ENCODE measurements at places on chromosomes 1 and 21. TPM values are rescaled to one million over a fixed set of nuclear protein-coding genes. Genes with fewer than 3 reads are reported as not detected.
A peak's percentile ranks its signal among the peaks of the same experiment; 100 is the strongest.

The ACOT11 gene
- 0.64 TPM for total RNA-seq

The DAB1 gene
- total RNA-seq: 1.5 TPM

The GSTM5 gene
- not detected for total RNA-seq

The TMPRSS2 gene
- total RNA-seq: not detected

The ETV3L gene
- total RNA-seq: not detected

The RLF gene
- 23.0 TPM for total RNA-seq

The ATP1A2 gene
- total RNA-seq: not detected

The PHACTR4 gene
- total RNA-seq: 28.8 TPM

The NBPF12 gene
- 27.4 TPM for total RNA-seq

The ELOVL1 gene
- total RNA-seq: 45.3 TPM

GRCh38 chr1:30305061-30305460, 418.3 kb downstream of the MATN1 start:
- no peak for DNase-seq

DNA sequence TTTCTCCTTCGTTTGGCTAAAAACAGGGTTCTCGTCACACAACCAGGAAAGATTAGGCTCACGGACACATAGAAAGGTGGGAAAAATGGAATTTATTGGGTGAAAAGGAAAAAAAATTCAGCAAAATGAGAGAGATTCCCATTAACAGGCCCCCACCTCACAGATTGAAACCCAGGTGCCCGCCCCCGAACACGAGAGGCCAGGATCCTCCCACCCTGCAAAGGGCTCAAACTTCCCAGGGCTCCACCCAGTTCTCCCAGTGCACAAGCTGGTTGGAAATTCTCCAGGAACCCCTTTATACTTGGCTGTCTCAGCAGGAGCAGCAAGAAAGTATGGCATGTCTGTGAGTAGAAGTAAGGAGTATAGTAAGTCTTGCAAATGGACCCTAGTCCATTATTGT, 499.7 kb downstream of the RWDD3 start:
- DNase-seq: no peak

- DNase-seq: no peak
Measured at GRCh38 chr1:180070286-180070685, 84.4 kb upstream of the QSOX1 start.

DNA sequence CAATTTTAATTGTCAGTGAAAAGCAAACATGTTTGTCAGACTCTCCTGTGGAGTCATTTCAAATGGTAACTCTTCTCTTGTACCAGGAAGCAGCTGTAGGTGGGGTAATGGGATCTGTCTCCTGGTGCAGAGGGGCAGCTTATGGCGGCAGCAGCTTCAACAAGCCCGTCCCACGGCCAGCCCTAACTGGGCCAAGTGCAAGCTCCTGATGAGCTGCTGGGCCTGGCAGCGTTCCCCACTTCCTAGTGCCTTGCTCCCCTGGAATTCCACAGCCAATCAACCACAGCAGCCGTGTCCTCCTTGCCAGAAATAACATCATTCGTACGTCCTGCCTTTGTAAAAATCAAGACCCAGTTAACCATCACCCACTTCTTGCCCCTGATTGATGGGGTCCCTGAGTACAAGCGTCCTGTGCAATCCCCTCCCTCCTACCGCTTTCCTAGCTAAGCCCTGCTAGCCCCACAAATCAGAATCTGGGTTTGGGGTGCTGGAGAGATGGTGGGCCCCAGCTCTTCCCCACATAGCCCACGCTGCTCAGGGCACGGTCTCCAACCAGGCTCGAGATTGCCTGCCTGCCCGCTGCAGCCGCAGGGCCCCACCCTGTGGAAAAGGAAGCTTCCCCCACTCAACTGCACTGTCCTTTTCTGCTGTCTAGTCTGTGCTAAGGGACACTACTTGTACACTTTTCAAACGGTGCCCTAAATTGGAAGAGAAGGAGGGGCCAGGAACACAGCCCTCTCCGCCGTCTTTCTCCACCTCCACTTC, 61.2 kb downstream of the TOR1AIP2 start:
- DNase-seq: no peak

DNA sequence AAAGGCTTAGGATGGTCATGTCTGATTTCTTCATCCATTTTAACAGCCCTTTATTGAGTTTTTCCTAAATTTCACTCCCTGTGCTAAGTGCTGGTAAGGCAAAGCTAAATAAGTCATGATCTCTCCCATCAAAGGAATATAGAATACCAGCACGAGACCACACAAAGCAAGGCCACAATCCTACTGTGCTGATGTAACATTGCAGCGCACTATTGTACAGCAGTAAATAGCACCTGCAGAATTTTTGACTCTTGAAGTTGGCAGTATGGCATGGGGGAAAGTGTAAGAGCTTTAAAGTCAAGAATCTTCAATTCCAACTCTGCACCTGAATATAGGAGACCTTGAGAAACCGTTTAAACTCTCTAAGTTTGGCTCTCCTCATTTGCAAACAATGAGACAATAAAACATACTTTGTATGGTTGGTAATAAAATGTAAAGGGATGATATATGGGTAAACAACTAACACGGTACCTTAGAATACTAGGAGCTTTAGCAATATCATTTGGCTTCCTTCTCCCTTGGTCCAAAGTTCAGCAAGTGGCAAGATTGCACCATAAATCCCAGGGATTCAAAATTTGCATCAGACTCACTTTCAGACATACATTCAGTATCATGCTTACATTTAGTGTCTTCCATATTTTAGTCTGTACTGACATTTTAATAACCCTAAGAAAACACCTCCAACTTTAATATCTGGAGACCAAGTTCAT, 132.9 kb upstream of the PRDX6 start:
- DNase-seq: no peak

DNA sequence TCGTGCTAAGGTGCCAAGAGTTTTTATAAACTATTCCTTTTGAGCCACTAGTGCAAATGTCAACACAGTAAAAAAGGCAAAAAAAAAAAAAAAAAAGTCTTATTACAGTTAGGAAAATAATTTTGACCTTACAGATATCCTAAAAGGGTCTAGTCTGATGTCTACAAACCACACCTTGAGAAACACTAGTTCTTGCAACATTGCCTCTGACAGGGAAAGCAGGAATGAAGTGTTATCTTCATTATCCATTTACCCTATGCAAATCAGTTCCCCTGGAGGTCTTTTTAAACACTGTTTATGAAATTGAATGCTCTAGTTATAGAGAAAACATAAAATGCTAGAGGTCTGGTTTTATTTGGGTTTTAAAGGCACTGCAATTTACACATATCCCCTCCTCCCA, 115.2 kb upstream of the DMRTA2 start:
- DNase-seq: no peak

- no peak for DNase-seq
Measured at GRCh38 chr1:52056937-52057231, 789 bp downstream of the BTF3L4 start.

DNA sequence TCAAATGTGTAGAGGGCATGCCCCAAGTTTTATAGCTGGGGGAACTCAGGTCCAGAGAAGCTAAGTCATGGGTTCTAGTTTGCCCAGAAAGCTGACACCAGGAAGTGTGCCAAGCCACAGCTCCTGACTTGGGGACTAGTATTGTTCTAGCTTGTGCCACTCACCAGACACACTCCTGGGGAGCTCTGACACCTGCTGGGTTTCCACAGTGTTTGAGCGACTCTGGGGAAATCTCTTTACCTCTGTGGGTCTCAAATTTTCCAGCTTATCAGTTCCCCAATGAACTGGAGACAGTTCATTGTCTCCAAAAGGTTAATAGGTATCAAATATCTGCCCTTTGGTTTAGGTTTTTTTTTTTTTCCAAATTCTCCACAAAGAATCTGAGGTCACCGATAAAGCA, 4.2 kb downstream of the KISS1 start:
- no peak for DNase-seq

- no peak for DNase-seq
Measured at GRCh38 chr1:99292886-99293285, 28.6 kb downstream of the PLPPR4 start.

DNA sequence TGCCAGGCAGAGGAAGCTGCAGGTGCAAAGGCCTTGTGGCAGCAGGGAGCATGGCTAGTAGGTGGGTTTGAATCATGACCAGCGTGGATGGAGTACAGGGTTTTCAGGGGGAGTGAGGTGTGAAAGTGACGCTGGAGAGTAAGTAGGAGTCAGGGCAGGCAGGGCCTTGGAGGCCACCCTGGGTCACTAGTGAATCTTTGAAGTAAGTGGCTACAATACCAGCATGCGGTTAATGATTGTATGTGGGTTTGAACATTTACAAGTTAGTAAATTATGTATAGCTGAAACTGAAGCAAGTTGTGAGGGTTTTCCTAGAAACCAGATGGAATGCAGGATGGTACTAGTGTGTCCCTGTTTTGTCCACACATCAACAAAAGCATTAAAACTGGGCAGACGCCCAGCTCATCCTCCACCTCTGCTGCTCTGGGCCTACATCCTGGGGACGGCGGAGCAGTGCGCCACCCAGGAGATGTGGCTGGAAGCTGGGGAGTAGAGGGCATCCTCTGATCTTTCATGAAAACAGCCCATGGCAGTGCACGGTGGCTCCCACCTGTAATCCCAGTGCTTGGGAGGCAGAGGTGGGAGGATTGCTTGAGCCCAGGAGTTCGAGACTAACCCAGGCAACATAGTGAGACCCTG, 41.2 kb upstream of the B3GALNT2 start:
- DNase-seq: no peak

- no peak for DNase-seq
Measured at GRCh38 chr1:28740118-28740517, 3.4 kb downstream of the YTHDF2 start.

DNA sequence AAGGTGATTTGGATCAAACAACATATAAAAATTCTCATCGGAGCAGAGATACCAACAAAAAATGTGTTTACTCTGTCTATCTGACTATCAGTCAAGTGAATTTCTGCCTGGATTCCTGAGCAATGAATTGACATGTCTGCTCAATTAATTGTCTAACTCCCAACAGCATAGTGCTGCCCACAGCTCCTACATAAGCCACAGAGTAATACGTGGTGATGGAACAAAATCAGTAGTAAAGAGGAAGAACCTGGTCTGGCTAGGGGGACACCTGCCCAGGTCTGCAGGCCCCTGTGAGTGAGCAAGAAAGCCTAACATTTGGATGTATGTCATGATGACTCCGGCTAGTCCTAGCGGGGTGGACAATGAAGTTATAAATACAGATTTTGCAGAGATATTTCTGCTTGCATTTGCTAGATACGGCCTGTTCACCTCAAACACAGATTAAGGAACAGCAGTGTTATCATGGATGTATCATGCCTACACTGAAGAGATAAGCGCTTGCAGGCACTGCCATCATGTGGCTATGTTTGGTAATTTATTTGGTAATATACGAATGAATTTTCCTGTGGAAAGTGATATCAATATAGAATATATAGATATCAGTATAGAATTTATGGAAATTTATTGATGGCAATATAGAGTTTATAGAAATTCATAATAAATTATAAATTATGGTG, 69.6 kb upstream of the LRRC8B start:
- peak; percentile 69 for DNase-seq

- DNase-seq: no peak
Measured at GRCh38 chr1:74455390-74455789, 57.0 kb downstream of the LRRC53 start.

DNA sequence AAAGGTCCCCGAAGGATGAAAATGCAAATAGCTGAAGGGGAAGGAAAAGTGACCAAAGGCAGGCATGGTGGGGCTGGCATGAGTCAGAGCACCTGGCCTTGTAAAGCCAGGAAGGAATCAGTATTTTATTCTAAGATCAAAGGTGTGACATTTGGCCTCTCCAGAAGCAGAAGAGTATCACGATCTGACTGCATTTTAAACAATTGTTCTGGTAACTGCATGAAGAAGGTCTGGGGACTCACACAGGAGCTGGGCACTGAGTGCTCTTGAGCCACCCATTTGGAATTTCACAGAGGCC, 23.2 kb downstream of the MAB21L3 start:
- DNase-seq: no peak

GRCh38 chr1:209100460-209100859, 483.1 kb upstream of the CAMK1G start:
- DNase-seq: no peak

- peak; percentile 62 for DNase-seq
Measured at GRCh38 chr1:155320661-155321617, at the start of gene RUSC1. TSS of gene RUSC1 (plus strand) at chr1:155320894. CDS start at chr1:155321774, 880 bp downstream.

- peak; percentile 38 for DNase-seq
Measured at GRCh38 chr1:226870401-226871279, at the start of gene PSEN2. TSS of gene PSEN2 (plus strand) at chr1:226870616. CDS start at chr1:226881908, 11,292 bp downstream.

- DNase-seq: no peak
Measured at GRCh38 chr1:95281781-95282517, 47.9 kb downstream of the RWDD3 start.

GRCh38 chr1:32972814-32973428, 8.3 kb upstream of the RNF19B start:
- DNase-seq: no peak

DNA sequence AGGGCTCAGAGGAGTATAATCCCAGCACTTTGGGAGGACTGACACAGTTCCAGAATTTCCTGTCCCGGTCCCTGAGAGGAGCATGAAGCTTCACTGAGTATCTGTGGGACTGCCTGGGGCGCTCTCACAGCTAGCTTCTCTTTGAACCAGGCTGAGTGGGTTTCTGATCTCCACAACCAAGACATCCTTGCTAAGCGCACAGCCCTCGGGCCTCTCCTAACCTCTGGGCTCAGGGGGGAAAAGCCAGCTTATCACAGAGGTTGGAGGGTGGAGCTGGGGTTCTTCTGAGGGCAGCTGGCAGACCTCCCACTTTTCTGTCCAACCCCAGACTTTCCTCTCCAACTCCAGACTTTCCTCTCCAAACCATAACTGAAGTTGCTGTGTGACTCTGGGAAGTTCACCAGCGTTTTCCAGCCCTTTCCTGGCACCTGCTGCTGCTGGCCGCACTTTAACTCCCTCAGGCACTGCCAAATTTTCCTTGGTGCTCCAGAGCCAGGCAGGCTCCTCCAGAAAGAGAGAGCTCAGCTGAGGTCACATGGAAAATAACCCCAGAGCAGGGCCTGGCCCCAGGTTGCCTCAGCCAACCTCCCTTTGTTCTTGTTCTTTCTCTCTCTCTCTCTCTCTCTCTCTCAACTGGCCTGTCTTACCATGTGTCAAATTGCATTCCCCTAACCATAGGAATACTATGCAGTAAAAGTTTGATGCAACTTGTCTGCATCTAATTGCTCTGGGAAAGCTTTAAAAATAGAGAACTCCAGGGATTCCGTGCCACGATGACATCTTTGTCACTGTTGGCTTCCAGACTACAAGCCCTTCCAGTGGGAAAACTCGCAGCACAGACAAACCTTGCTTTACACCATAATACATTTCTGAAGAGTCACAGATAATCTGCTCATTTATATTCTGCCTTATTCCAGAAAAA, 49.5 kb downstream of the OLFML2B start:
- no peak for DNase-seq

GRCh38 chr1:114105421-114105979, 48.2 kb downstream of the SYT6 start:
- no peak for DNase-seq

All from CD4-positive, alpha-beta memory T cell (primary cell).